Skin of body (tissue), 3 donors: ENCODE measurements at places on chromosomes 4 and X.

DNA sequence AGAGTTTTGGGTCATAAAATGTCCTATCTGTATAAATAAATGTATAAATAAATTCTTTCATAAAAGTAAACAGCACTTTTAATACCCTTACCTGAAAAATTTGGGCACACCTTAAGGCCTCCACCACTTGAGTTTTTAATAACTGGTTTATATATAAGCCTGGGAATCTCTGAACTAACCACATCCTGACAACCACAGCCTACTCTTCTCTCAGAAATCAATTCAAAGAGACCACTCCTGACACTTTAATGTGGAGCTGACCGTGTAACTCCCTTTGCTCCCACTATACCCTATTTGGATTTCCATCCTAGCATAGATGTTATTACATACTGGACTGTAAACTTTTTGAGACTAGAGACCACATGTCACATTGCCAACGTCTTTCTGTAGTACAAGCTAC is 3.5 kb downstream of the FBXL5 start:
- DNase-seq = no peak

GRCh38 chrX:13955095-13955647 is 74.5 kb downstream of the GEMIN8 start:
- no peak for DNase-seq

DNA sequence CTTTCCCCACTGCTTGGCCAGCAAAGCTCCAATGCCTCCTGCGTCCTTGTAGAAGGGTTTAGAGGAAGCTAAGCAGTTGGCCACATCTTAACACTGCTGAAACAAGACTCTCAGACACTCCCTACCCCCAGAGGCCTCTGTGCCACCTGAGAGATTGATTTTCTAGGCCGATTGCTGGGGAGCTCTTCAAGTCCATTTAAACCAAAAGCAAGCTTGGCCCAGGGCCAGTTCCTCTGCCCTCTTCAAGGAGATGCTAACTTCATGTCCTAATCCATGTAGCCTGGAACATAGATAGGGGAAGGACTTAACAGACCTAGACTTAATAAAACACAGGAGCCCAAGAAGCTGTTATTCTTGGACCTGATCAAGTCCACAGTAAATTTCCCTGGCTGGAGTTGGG is 27.2 kb upstream of the FMR1NB start:
- DNase-seq = no peak

- DNase-seq = no peak
These were observed 54.3 kb downstream of the IGFBP7 start for GRCh38 chr4:57055886-57056285.

DNA sequence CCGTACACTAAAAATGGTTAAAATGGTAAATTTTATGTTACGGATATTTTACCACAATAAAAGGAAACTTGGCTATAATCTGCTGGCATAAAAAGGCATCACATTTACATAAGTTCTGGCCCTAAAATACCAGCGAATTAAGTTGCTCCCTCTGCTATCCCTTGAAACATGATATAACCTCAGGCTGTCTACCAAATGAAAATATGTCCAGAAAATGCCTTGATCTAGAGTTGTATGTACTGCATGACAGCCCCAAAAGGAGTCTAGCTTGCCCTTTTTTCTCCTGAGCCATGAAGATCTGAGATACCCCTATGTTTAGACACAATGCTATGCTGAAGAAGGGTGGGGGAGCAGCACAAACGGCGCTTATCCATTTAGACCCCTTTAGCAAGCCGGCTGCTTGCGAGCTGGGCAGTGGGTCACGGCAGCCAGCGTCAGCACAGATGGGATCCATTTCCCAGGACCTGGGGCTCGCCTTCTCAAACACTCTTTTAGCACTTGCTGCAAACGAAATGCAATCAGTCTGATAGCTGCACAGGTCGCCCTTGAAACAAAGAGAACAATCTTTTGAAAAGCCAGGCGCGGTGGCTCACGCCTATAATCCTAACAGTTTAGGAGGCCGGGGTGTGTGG is 77.0 kb downstream of the AFAP1 start:
- no peak for DNase-seq

DNA sequence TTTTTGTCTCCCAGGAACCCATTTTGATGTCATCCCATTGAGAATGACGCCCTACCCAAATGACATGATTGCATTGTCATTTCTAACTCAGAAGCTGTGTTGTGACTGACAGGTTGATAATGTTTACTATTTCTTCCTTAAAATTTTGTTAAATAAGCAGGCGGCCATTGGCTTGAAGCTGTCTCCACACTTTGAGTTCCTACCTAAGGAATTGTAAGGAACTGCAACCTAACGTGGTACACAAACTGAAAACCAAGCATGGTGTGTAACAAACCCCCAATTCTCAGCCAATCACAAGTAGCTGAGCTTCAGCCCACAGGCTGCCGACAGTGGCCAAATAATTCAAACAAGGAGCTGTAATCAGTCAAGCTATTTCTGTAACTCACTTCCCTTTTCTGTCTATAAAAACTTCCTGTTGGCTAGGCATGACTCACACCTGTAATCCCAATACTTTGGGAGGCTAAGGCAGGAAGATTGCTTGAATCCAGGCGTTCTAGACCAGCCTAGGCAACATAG is 2.9 kb upstream of the MND1 start:
- no peak for DNase-seq

DNA sequence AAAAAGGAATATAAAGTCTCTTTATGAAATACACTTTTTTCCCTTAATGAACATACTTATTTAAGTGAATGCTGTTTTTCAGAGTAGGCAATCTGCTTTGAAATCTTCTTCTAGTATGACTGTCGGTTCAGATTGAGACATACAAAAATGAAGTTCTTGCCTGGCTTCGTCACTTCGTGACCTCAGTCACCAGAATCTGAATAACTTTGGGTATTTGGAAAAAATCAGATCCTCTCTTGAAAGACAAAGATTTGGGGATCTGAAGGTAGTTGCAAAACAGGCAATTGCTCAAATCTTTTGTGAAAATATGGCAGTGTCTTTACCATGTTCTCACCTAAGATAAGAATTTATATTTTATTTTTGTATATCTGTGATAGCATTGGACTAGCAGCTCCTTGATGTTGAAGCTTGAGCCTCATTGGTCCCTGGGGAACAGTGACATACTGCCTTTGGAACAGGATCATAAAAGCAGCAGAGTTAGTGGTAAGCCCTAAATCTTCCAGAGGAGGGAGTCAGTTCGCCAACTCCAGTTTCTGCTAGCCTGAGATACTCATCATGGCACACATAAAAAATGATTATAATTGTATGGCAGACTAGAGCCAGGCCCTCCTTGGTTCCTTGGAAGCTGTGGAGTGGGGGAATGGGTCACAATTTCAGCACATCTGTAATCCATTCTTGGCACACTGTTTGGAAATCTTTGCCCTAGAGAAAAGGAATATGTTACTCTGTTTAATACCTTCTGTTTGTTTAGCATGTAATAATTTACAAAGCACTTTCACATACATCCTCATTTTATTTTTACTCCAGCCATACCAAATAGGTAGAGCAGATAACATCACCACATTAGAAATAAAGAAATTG is 5.0 kb downstream of the ARFIP1 start:
- peak; percentile 85 for DNase-seq

DNA sequence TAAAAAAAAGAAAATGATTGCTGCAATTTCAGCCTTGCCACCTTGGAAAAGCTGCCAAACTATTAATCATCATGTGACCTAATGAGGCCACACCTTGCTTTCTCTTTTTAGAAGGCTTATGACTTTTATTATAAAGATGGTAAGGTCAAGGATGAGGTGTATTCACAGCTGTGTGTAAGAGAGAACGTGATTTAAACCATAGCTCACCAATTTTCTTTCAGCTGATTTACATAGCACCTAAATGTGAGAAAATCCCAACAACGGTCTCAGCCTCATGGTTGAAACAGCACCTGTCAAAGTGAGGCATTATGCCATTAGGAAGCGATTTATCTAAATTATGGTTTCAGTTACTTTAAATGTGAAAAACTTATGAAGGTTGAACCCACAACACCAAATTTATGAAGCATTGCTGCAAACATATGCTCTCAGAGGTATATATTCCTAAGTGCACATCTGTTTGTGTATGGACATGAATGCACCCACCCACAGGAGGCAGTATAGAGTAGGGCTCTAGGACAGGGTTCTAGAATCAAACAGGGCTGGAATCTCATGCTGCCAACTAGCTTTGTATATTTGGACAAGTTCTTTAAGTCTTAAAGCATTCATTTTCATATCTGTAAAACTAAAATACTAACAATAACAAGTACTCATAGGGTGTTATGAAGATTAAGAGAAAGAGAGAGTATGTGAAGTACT is 40.7 kb downstream of the ANXA3 start:
- no peak for DNase-seq

GRCh38 chr4:79450053-79450452 is 42.0 kb upstream of the GK2 start:
- no peak for DNase-seq

GRCh38 chrX:124274438-124275181 is 57.9 kb upstream of the TEX13D start:
- peak; percentile 79 for DNase-seq

DNA sequence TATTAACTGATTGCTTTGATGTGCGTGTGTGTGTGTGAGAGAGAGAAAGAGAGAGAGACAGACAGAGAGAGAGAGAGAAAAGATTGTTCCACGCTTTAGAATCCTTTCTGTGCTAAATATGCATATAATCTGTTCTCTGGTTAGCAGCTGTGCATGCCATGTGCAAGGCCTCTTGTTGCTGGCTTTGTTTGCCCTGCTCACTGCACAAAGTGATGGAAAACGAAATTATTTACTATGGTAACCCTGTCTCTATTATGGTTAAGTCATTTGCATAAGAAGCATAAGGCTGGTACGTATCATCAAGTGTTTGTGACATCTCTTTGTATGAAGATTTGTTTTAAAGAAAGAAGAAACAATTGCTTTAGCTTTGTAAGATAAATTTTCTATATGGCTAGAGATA is 190.2 kb upstream of the POF1B start:
- peak; percentile 38 for DNase-seq

DNA sequence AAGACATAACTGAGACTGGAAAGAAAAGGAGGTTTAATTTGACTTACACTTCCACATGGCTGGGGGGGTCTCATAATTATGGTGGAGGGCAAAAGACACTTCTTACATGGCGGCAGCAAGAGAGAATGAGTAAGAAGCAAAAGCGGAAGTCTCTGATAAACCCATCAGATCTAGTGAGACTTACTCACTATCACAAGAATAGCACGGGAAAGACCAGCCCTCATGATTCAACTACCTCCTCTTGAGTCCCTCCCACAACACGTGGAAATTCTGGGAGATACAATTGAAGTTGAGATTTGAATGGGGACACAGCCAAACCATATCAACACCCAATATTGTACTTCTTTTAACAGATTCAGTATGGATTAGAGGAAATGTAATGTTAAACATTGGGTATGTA is 646.6 kb downstream of the ANKRD50 start:
- DNase-seq = no peak
